ENCODE measurements at places on chromosomes 3 and 15.

DNA sequence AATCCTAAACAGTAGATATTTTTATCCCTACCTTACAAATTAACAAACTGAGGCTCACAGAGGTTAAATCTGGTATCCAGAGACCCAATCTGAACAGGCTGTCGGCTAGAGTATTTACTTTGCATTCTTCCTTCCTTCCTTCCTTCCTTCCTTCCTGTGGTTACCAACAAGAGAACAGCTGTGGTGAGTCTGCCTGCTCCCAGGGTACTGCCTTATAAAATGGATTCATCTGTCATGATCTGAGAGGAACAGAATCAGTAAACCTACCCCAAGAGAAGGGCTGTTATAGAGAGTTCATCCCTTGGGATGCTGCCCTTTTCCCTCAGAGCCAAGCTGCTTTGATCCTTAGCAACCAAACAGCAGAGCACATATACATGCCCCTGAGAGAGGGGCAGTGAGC is 3.6 kb downstream of the GADL1 start:
- no peak for DNase-seq

- no peak for DNase-seq
These were observed 17.4 kb downstream of the SH3BP5 start for GRCh38 chr3:15315003-15315402.

DNA sequence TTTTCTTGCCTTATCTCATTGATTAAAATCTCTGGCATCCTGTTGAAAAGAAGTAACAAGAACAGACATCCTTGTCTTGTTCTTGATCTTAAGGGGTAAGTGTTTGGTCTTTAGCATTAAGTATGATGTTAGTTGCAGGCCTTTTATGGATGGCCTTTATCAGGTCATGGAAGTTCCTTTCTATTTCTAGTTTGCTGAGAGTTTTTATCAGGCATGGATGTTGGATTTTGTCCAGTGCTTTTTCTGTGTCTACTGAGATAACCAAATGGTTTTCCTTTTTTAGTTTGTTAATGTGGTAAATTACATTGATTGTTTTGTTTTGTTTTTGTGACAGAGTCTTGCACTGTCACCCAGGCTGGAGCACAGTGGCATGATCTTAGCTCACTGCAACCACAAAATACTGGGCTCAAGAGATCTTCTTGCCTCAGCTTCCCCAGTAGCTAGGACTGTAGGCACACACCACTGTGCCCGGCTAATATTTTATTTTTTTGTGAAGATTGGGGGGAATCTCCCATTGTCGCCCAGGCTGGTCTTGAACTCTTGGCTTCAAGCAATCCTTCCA is 26.3 kb downstream of the MRAS start:
- DNase-seq, result no peak

- DNase-seq, result no peak
These were observed 70.1 kb downstream of the CD200 start for GRCh38 chr3:112403103-112403502.

All from ACHN (cell line).